ENCODE measurements at places on chromosomes 11 and 22. TPM values are rescaled to one million over a fixed set of nuclear protein-coding genes. Genes with fewer than 3 reads are reported as not detected.
A peak's percentile ranks its signal among the peaks of the same experiment; 100 is the strongest.

MS4A8 gene
- total RNA-seq, result not detected

RASGRP2 gene
- 35.2 TPM for total RNA-seq

DNA sequence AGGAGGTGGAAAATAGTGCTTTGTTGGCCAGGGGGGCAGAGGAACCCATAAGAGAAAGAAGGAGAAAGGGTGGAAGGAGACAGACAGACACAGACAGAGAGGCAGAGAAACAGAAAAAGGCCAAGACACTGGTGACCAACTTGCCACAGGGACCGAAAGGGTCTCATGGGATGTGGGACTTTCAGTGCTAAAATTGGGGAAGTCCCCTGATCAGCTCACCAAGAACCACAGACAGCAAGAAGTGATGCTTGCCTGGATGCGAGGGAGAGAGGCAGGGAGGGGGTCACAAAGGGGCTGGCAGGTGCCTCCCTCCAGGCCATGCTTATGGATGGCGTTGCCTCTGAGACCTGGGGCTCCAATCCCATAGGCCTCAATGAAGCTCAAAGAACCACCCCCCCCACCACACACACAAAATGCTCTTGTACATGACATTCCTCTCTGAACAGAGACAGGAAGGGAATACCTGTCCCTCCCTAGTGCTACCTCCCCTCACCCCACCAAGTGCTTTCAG, 413.4 kb downstream of the MN1 start:
- no peak for DNase-seq

DNA sequence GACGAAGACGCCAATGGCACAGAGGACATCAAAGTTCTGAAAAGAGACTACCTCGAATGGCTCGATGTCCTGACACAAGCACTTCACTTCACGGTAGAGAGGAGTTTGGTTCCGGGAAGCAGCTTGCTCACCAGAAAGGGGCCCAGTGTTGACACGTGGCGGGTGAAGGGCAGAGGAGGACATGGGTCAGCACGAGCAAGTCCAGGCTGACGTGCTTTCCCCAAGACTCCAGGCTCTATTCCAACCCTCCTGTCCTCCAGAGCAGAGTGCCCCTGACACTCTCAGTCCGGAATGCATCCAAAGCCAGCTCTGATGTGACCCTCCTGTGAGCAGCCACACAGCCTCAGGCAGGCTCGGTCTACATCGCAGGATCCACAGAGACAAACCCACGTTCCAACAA, 77.5 kb upstream of the BID start:
- peak; percentile 76 for DNase-seq

GRCh38 chr11:89521792-89522191, 30.6 kb upstream of the NOX4 start:
- DNase-seq, result no peak

APOBEC3F gene
- 11.7 TPM for total RNA-seq

- DNase-seq, result no peak
Observed at GRCh38 chr11:58837707-58838388, 6.7 kb downstream of the GLYATL2 start.

DNA sequence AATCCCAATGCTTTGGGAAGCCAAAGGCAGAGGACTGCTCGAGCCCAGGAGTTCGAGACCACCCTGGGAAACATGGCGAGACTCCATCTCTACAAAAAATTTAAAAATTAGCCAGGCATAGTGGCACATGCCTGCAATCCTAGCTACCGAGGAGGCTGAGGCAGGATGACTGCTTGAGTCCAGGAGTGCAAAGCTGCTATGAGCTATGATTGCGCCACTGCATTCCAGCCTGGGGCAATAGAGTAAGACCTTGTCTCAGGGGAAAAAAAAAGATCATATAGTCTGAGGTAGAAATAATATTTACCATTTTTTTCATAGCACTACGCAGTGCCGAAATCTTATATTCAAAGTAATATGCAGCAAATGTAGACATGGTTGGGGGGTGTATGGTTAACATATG, 47.8 kb downstream of the MRTFA start:
- no peak for DNase-seq

DNA sequence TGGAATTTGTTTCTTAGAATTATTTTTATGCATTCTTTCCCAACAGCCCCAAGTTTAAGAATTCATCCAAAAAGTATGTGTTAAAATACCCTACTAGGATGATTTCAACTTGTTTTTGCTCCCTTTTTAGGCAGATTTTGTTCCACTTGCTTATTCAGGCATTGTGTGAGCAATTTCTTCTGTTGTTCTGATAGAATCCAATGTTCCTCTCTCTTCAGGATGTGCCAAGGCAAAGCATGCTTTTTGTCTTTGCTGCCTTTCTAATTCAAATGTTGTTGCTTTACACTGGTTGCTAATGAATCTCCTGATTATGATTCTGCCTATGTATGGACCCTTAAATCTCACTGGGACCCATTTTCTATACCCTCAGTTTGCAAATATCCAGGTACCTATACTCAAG, 131.2 kb upstream of the ARHGAP42 start:
- no peak for DNase-seq

- no peak for DNase-seq
Observed at GRCh38 chr22:22879675-22880155, 7.9 kb upstream of the IGLL5 start.

HEPN1 gene
- total RNA-seq, result not detected

GRCh38 chr11:71197096-71197495, 55.3 kb downstream of the SHANK2 start:
- no peak for DNase-seq

C22orf31 gene
- not detected for total RNA-seq

- DNase-seq, result peak; percentile 82
Observed at GRCh38 chr11:13316528-13316961, 39.0 kb downstream of the BMAL1 start.

GRCh38 chr22:26851125-26851524, 193.7 kb downstream of the MIAT start:
- no peak for DNase-seq

- DNase-seq, result no peak
Observed at GRCh38 chr11:128608746-128609407, 21.5 kb upstream of the ETS1 start.

APOBEC3B gene
- total RNA-seq, result 1.3 TPM

VPS37C gene
- total RNA-seq, result 20.2 TPM

Data from right cardiac atrium (tissue), 5 donors.